GM12878 (cell line): ENCODE measurements at places on chromosomes 7 and 10. TPM values are rescaled to one million over a fixed set of nuclear protein-coding genes. Genes with fewer than 3 reads are reported as not detected.
A peak's percentile ranks its signal among the peaks of the same experiment; 100 is the strongest.

DNA sequence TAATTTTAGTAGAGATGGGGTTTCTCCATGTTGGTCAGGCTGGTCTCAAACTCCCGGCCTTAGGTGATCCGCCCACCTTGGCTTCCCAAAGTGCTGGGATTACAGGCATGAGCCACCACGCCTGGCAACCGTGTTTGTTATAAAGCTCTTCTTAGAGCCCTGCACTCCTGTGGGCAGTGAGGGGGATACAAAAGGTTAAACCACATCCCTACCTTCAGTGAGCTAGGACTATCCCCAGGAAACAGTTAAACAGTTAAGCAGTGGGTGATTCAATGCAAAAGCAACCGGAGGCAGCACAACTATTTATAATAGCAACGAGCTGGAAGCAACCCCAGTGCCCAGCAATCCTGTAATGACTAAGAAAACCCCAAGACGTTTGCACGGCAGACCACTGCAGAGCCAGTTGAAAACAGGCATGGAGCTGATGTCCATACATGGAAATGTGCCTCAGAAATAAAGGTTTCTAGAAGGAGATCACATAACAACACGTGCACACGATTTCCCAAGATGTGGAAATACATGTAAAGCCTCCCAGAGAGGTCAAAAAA, 107.2 kb upstream of the LYZL2 start:
- DNase-seq, result peak; percentile 94

- DNase-seq, result no peak
Measured at GRCh38 chr10:103192089-103192450, 1.0 kb downstream of the NT5C2 start.

GRCh38 chr10:79941146-79941545, 7.8 kb downstream of the SFTPD start:
- no peak for DNase-seq

- no peak for DNase-seq
Measured at GRCh38 chr10:94402843-94403379, 570 bp downstream of the TBC1D12 start.

DNA sequence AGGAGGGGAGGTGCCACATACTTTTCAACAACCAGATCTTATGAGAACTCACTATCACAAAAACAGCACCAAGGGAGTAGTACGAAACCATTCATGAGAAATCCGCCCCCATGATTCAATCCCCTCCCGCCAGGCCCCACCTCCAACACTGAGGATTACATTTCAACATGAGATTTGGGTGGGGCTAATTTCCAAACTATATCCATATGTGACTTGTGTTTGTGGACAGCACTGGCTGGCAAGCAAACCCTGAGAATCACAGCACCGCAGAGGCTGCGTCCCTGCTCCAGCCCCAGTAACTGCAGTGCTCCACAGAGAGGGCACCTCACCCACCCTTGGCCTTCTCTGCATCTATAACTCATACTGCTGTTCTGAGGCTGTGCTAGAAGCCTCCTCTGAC, 211.2 kb upstream of the PODXL start:
- no peak for DNase-seq

- no peak for DNase-seq
Measured at GRCh38 chr7:85292908-85293576, 106.2 kb upstream of the SEMA3D start.

Gene VWC2
- not detected in 2 replicates for total RNA-seq

Gene DPCD
- total RNA-seq, result 9.7 and 13.0 TPM in 2 replicates

Gene NANOS1
- 0.36 and 0.61 TPM in 2 replicates for total RNA-seq

Gene PNLIPRP3
- not detected in 2 replicates for total RNA-seq
